ENCODE measurements at places on chromosomes 5 and 9. TPM values are rescaled to one million over a fixed set of nuclear protein-coding genes. Genes with fewer than 3 reads are reported as not detected.

EIF4E1B gene
- 0.07 TPM for polyA plus RNA-seq

TUSC1 gene
- 22.5 TPM for polyA plus RNA-seq

HRH2 gene
- polyA plus RNA-seq = 3.6 TPM

NEUROG1 gene
- polyA plus RNA-seq = not detected

PITX1 gene
- 0.05 TPM for polyA plus RNA-seq

C5orf24 gene
- 96.6 TPM for polyA plus RNA-seq

PIP5K1B gene
- 6.7 TPM for polyA plus RNA-seq
